Stimulated activated CD8-positive, alpha-beta memory T cell treated with anti-CD3 and anti-CD28 coated beads, Interleukin-7, amount 100 ng/mL, for 4 hours (primary cell): ENCODE measurements at places on chromosomes 16 and 17.

DNA sequence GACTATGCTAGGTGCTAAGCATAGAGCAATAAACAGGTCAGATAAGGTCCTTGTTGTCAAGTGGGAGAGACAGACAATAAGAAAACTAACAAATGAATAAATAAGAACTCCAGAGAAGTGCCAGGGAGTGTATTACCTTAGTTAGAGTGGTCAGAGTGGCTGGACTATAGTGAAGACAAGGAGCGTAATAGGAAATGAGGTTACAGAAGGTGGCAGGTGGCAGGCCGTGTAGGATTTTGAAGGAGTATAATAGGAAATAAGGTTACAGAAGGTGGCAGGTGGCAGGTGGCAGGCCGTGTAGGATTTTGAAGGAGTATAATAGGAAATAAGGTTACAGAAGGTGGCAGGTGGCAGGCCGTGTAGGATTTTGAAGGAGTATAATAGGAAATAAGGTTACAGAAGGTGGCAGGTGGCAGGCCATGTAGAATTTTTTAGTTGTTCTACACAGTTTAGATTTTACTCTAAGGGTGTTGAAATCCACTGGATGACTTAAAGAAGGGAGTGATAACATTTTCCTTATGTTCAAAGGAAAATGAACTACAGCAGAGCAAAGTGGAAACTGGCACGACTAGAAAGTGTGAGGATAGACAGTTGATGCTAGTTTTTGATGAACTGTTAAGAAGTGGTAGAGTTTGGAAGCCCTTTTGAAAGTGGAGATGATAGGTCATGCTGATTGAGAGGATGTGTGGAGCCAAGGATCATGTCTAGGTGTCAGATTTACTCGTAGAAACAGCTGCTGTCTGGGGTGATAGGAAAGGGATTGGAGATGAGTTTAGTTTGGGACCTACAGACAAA is 3.6 kb upstream of the KRTAP3-1 start:
- no peak for DNase-seq

- DNase-seq, result no peak
Measured at GRCh38 chr16:69883744-69884143, 67.4 kb upstream of the CLEC18A start.

DNA sequence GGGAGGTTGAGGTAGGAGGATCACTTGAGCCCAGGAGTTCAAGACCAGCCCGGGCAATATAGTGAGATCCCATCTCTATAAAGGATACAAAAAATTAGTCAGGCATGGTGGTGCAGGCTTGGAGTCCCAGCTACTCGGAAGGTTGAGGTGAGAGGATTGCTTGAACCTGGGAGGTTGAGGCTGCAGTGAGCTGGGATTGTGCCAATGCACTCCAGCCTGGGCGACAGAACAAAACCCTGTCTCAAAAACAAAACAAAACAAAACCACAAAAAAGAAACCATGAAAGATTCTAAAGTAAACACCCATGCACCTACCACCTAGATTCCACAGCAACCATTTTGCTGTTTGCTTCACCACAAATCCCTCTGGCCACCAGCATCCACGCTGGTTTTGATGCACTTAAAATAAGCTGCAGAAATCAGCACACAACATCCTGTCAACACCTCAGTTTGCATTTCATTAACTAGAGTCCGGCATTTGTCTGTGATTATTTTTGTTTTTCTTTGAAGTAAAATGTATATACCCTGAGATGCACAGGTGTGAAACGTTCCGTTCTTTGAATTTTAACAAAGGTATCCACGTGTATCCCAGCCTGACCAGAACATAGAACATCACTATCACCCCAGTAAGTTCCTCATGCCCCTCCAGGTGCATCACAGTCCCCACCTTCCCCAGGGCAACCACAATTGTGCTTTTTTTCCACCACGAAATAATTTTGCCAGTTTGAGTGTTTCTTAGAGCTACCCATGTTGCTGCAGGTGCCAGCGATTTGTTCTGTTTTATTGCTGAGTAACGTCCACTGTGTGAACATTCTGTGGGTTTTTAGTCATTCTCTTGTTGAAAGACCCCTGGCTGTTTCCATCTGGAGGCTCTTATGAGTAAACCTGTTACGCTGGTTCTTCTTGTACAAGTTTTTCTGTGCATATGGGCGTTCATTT is 191.5 kb downstream of the SEC14L1 start:
- DNase-seq, result no peak

GRCh38 chr17:49604314-49604869 is 28.7 kb downstream of the NXPH3 start:
- no peak for DNase-seq

- no peak for DNase-seq
Measured at GRCh38 chr17:40953881-40954280, 12.9 kb downstream of the KRT39 start.

GRCh38 chr17:82678265-82678891 is 20.1 kb downstream of the RAB40B start:
- no peak for DNase-seq

GRCh38 chr17:62792447-62792800 is 15.7 kb downstream of the MARCHF10 start:
- DNase-seq, result no peak

DNA sequence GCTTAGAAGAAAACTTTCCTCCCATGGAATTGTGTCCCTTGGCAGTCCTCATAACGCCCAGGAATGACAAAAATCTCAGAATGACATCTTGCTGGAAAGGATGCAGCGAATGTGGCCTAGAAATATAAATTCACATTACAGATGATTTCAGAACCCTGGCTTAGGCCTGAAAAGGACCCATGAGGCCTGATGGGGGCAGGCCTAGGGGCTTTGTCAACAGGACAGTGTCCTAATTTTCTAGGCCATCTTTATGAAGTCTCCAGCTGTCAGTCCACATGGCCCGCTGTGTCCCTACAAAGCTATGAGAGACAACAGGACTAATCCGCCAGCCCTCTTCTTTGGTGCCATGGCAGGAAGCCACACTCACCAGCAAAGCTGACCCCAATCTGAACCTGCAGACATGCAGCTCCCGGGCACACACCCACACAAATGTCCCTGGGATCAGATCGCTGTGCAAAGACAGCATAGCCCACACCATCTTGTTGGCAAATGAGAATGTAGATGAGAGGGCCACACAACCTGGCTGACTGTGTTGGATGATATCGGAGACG is 40.4 kb upstream of the DNAH17 start:
- no peak for DNase-seq

GRCh38 chr17:38719289-38719942 is 10.7 kb upstream of the CISD3 start:
- DNase-seq, result no peak

- DNase-seq, result no peak
Measured at GRCh38 chr16:66741169-66741900, 10.1 kb downstream of the DYNC1LI2 start.

GRCh38 chr16:73214825-73215677 is 167.1 kb upstream of the ZFHX3 start:
- no peak for DNase-seq

GRCh38 chr16:12771341-12771798 is 32.3 kb downstream of the CPPED1 start:
- DNase-seq, result no peak

GRCh38 chr16:50821586-50821985 is 79.7 kb downstream of the CYLD start:
- DNase-seq, result no peak

DNA sequence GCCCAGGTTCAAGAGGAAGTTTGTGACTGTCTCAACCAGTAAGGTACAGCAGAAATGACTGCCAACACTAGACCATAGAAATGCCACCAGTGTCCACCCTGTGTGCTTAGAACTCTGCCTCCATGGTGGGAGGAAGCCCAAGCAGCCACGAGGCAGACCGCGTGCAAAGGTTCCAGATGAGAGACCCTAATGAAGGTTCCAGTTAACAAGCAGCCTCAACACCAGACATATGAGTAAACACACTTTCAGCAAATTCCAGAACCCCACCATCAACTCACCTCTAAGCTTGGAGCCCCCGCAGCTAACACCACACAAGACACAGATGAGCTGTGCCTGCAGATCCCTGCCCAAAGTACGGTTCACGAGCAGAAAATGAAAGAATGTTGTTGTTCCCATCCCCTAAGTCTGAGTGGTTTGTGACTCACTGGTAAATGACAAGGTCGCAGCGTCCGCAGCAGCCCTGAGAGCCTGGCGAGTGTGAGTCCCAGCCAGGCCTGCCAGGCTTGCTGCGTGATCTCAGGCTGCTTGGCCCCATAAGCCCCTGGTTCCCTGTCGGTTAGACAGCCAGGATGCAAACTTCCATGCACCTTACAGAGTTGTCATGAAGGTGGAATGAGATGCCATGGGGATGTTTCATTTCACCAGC is 193.7 kb downstream of the C16orf95 start:
- DNase-seq, result no peak

- no peak for DNase-seq
Measured at GRCh38 chr17:13593757-13594156, 8.0 kb downstream of the HS3ST3A1 start.
